Kidney (tissue), 22 donors: ENCODE measurements at places on chromosomes 6 and 20. TPM values are rescaled to one million over a fixed set of nuclear protein-coding genes. Genes with fewer than 3 reads are reported as not detected.

DNA sequence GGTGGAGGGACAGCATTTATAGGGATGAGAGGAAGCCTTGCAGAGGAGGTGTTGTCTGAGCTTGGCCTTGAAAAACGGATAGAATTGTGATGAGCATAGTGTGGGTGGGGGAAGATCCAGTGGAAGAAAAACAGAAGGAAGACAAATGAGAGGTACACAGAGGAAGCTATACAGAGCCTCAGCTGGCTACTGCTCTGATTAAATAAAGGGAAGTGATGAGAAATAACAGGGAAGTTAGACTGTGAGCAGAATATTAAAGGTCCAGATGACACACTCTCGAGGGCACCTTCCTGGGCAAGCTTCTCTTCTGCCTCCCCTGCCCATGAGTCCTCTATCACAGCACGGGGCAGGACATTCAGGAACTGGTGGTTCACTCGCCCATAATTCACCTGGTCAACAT is 182.3 kb downstream of the KIF16B start:
- DNase-seq = no peak
- H3K36me3 ChIP-seq = no peaks in the 10 kb centered on the region
- H3K27ac ChIP-seq = no peak overlapping the region
- H3K4me3 ChIP-seq = no peak overlapping the region

DNA sequence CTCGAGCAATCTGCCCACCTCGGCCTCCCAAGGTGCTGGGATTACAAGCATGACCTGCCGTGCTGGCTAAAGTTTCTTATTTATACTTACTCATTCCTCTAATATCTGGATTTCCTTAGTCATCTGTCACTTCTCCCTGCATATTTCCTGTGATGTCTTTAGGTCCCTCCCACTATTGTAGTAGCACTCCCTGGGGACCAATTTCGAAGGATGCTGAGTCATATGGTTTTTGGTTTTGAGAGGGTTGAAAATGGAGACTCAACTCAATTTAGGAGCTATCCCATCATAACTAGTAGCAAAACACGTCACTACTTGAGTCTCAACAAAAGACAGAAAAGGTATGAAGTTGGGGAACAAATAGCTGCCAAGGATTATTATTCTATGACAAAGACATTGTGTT is 20.2 kb downstream of the MCUR1 start:
- H3K27ac ChIP-seq = no peak overlapping the region
- H3K27me3 ChIP-seq = no peaks in the 10 kb centered on the region
- DNase-seq = no peak
- H3K4me1 ChIP-seq = no peaks in the 10 kb centered on the region

PKIG gene
- 71.1 TPM for total RNA-seq

ZBP1 gene
- 3.7 TPM for total RNA-seq

PKHD1 gene
- 77.5 TPM for total RNA-seq

DNA sequence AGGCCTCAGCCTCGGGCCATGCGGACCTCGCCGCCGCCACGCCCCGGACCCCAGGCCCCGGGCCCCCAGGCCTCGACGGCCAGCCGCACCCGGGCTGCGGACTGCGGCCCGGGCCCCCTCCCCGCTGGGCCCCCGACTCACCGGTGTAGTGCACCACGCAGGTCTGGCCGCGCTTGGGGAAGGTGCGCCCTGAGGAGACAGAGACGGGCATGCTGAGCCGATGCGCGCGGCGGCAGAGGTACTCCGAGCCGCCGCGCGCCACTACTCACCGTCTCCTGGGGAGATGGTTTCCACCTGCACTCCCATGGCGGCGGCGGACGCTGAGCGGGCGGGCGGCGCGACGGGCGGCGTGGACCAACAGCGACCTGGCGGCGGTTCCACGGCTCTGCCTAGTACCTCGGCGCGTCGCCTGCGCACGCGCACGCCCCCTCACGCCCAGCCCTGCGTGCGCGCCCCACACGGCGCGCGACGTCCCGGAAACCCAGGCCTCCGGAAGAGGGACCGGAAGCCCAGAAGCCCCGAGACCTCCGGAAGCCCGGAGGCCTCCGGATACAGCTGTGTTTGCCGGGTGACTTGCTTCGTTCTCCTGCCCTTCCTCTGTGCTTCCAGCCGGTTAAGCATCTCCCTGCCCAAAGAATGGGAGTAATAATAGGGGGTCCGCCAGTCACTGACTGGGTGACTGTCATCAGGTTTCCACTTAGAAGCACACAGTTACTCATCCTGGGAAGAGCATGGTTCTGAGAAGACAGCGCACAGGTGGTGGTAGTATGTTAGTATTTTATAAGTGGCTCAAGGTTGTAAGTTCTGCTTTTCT is at the start of gene FKBP1A:
FKBP1A (minus strand) TSS at position 362 of the 814 bp plus-strand sequence; CDS start at position 306, 56 bp downstream.
- peaks cover 5% of the 10 kb centered on the region for H3K27me3 ChIP-seq
- H3K4me1 ChIP-seq = peaks cover 23% of the 10 kb centered on the region
- H3K36me3 ChIP-seq = no peaks in the 10 kb centered on the region
- peak; percentile 96 for DNase-seq
- H3K27ac ChIP-seq = peak within 1 kb of the TSS; percentile 36
- H3K4me3 ChIP-seq = peak within 1 kb of the TSS; percentile 86

GRCh38 chr6:132205946-132206345 is 195.3 kb downstream of the MOXD1 start:
- no peak overlapping the region for H3K4me3 ChIP-seq
- H3K27me3 ChIP-seq = no peaks in the 10 kb centered on the region

- no peak overlapping the region for H3K4me3 ChIP-seq
- no peaks in the 10 kb centered on the region for H3K27me3 ChIP-seq
- H3K36me3 ChIP-seq = no peaks in the 10 kb centered on the region
- no peak overlapping the region for H3K27ac ChIP-seq
- no peak for DNase-seq
Observed at GRCh38 chr20:4073852-4074741, 58.7 kb upstream of the RNF24 start.

SLC17A5 gene
- 15.5 TPM for total RNA-seq

- no peaks in the 10 kb centered on the region for H3K27me3 ChIP-seq
- no peak overlapping the region for H3K4me3 ChIP-seq
- H3K27ac ChIP-seq = no peak overlapping the region
- peaks cover 9% of the 10 kb centered on the region for H3K36me3 ChIP-seq
Observed at GRCh38 chr6:35474131-35474941, 6.1 kb downstream of the RPL10A start.
